Gastroesophageal sphincter (tissue), 4 donors: ENCODE measurements at places on chromosomes 5 and 9.
A peak's percentile ranks its signal among the peaks of the same experiment; 100 is the strongest.

GRCh38 chr9:124018730-124019697 lies 7.4 kb downstream of the LHX2 start:
- no peak for ATAC-seq

DNA sequence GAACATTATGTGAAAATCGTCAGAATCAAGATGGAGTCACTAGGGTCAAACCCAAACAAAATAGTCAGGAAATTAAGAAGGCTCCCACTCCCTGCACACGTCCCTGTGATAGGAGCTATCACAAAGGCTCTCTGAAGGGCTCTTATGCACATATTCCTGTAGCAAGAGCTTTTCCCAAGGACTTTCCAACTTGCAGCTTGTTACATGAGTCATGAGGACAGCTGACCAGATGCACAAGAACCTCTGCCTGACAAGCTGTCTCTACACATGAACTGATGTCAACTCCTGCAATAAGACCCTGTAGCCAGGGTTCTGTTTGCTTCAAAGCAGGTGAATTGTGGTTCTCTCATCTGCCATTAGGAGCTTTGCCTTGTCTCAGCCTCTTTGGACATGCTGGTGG lies 122.4 kb downstream of the OLFM1 start:
- no peak for ATAC-seq

- ATAC-seq: no peak
These were observed 29.4 kb upstream of the ALDH1A1 start for GRCh38 chr9:72982146-72982799.

DNA sequence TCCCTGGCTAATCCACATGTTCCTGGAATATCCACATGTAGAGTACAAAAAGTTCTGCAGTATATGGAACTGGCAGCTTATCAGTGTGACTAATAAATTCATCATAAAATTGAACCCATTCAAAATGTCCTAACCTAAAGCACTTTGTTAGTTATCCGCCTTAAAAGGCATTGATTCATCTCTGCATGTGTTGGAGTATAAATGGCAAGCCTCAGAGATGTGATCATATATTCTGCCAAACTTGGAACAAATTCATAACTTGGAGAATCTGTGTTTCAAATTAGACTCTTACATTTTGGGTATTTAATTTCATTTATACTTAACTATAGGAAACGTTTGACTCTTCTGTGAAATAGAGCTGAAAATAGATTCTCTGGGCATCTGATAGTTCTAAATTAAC lies 25.2 kb upstream of the NREP start:
- no peak for ATAC-seq

- ATAC-seq: no peak
These were observed 24.5 kb downstream of the CDC42SE2 start for GRCh38 chr5:131288328-131288727.

DNA sequence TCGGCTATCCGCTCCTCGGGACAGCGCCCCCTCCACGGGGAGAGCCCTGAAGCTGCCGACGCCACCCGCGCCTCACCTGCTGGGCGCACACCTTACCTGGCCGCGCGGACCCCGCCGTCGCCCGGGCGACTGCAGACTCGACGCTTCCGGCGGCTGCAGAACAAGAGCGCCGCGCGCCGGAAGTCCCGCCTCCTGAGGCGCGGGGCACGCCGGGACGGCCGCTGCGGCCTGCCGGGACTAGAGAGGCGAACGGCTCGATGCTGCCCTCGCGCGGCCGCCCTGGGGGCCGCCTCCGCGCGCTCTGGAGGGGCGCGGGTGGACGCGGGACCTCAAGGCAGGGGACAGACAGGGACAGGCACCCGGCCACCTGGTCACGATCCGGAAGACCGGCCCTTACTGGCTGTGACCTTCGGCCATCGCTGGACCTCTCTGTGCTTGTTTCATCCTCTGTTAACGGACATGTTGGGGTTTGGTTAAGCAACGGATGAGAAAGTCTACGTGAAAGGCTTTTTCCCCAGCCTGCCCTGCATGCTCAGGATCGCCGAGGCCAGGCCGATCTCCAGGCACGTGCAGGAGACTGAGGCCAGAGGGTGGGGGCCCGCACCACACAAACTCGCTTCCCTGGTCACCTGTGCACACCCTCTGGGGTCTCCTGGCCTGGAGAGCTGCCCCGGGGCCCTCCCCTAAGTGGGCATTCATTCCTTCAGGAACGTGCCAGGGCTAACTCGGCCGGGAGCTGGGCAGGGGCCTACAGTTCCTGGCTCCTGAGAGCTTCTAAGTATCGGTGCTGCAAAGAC lies at the start of gene SNAPC4:
Gene SNAPC4, minus strand, starts transcription at position 133 of the 797 bp plus-strand sequence. CDS start 1,742 bp downstream, outside the sequence.
- peak; percentile 91 for ATAC-seq

- no peak for ATAC-seq
These were observed 490.8 kb downstream of the TLE4 start for GRCh38 chr9:80062567-80062966.

- no peak for ATAC-seq
These were observed 10.9 kb upstream of the NKD2 start for GRCh38 chr5:997711-998110.

DNA sequence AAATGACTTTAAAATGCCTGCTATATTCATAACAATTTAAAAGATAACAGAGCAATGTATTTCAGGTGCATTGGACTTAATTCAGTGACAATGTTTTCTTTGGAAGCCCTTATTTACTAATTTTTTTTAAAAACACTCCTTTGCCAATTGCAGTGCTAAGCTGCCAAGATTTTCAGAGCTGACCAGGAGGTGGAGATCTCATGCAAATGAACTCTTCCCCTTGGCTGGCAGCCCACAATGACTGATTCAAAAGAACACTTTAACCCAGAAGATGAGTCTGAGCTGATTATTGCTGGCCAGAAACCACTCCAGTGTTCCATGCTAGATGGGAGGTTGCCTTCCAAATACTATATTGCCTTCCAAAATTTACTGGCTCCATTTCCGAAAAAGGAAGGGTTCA lies 128.3 kb upstream of the CCNH start:
- ATAC-seq: peak; percentile 41

DNA sequence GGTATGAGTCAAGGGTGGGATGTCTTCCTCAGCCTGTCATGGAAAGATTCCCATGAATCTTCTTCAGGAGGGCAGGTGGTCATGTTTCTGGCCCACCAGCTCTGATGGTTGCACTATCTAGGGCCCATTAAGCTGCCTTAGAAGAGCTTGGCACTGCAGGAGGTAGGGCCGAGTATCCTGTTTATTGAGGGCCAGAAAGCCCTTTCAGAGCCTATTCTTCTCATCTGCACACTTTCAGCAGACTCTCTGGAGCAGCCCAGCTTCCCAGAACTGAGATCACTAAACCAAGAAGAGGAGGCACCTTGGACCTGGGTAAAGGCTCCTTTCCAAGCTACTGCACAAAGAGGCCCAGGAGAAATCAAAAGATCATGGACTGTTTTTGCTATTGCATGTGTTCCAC lies 146.5 kb downstream of the MTX3 start:
- ATAC-seq: no peak

- ATAC-seq: no peak
These were observed 15.7 kb downstream of the KCNIP1 start for GRCh38 chr5:170519549-170519948.

DNA sequence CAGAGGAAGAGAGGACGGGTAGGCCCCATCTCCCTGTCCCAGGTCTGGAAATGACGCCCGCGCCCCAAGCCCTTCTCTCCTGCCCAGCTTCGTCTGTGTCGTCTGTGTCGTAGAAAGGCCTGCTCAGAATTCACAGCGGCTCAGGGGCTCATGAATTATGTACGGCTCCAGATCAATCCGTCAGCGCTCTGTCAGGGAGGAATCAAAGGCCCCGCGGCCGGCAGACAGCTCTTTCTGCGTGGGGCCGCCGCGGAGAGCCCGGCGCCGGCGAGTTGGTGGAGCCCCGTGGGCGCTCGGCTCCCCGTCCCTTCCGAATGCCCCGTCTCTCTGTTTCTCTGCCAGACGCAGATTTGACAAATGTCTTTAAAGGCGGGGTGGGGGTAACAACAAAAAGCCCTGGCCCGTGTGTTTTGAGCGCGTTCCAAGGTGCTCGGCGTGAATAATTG lies 83.8 kb upstream of the RAPGEF1 start:
- no peak for ATAC-seq
